ENCODE measurements at places on chromosomes 3 and 15.

GRCh38 chr3:122984650-122985049, 42.9 kb downstream of the SEMA5B start:
- DNase-seq: no peak

- DNase-seq: no peak
Observed at GRCh38 chr3:108218811-108219210, 3.4 kb downstream of the IFT57 start.

- no peak for DNase-seq
Observed at GRCh38 chr3:48984663-48985062, 5.4 kb upstream of the P4HTM start.

DNA sequence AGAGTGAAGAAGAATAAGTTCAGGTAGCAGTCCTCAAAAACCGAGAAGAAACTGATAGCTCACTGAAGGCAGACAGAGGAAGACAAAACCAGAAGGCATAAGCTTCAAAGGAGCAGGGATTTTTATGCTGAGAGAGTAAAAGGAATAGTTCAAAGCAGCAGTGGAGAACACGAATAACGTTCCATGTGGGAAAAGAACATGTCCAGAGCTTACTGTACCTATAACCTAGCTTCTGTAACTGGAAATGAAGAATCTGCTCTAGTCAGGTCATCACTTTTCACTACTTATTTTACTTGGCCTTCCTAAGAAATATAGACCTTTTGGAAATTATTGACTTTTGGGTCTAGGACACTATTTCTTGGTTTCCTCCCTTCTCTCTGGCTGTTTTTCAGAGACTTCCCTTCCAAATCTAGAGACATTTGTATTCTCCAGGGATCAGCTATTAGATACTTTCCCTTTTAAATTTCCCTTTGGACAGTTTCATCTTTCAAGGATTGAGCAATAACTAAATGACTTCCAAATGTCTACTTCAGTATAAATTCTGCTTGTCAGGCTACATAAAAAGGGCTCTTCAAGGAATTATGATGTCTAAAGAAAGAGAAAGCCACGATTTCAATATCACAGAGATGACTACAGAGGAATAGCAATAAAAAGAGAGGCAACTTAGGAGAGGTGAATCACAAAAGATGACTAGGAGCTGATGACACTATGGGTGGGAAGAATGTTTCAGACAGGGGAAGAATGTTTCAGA, 46.7 kb downstream of the UBE3A start:
- DNase-seq: no peak

GRCh38 chr3:24533561-24534193, 39.0 kb upstream of the THRB start:
- no peak for DNase-seq

DNA sequence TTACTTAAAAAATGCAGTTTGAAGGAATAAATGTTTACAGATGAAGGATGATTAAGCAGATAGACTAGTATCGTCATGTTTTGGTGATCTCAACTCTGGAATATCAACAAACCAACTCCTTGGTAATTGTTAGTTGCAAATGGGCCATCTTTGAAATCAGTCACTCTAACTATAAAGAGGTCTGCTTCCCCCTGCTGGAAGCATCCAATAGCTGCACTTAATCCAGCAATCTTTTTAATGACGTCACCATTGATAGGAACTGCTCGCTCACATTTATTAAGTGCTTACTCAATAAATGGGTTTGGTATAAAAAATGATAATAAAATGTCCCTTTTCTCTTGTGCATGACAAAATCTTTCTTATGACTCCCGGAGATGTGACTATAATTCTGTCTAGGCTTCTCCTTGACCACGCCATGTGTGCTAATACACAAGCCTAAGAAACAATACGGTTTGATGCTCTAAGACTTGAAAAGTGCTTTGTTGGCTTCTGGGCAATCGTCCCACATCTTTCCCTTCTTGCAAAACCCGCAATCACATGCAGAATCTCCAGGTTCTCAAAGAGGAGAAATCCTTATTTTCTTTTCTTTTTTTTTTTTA, 227.6 kb upstream of the POU1F1 start:
- peak; percentile 56 for DNase-seq

DNA sequence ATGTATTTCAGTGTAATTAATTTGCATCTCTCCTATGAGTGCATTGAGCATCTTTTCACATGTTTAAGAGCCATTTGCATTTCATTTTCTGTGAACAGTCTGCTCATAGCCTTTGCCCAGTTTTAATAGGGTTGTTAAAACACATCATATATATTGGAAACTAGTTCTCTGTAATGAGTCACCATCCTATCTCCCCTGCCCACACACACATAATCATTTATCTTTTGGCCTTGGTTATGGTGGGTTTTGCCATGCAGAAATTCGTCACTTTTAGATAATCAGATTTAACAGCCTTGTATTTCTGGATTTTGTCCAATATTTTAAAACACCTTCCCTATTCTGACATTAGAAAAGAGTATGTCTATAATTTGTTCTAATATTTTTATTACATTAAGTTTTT, 11.9 kb upstream of the CHRM5 start:
- DNase-seq: no peak

GRCh38 chr3:99586701-99587100, 51.7 kb upstream of the COL8A1 start:
- no peak for DNase-seq

DNA sequence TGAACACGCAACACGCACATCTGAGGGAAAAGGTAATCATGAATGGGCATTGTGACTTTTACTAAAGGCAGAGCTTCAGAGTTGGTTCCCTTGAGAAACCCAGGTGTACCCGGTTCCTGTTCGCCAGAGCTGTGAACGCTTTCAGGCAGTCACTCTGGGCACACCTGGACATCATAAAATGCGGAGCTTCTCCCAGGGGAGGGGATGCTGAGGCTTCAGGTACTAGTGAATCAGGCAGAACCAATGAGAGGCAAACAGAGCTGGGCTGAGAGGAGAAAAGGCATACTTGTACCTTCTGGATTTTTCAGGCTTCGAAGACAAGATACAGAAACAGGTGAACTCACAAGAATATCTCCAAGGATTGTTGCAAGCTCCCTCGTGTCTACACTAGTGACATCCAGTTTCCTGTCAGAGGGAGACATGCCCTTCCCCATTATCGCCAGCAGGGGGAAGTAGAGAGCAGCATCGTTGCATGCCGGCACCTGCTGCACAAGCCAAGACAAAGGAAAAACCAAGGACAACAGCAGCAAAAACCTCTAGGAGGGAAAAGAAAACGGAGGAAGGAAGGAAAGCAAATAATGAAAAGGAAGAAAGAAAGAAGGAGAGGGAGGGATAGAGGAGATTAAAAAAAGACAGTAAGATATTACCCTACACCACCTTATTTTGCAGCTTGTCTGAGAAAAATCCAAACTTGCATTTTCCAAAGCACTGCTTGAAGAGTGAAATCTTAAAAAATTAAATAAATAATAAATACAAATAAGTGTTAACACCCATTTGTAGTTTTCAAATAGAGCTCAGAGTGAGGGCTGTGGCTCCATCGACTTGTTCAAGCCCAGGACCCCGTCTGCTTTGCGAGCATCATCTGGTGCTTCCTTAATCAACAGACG, 2.0 kb downstream of the AHSG start:
- DNase-seq: peak; percentile 79

DNA sequence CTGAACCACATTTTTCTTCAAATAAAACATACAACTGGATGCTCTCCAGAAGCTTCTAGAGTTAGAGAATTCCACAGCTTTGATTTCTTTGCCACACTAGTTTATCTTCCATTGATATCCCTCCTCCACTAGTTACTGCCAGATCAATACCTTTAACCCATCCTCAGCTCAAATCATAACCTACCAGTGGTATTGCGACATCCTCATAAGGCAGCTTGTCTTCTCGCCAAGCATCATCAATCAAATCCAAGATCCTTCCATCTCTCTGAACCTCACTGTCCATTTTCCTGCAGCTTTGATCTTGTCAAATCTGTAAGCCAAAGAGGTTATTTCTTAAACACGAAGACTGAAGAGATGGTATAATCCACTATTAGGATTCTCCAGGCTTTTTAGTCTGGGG, 3.2 kb downstream of the ANAPC13 start:
- DNase-seq: no peak

GRCh38 chr15:65289261-65289854, 2.7 kb upstream of the PARP16 start:
- DNase-seq: no peak

DNA sequence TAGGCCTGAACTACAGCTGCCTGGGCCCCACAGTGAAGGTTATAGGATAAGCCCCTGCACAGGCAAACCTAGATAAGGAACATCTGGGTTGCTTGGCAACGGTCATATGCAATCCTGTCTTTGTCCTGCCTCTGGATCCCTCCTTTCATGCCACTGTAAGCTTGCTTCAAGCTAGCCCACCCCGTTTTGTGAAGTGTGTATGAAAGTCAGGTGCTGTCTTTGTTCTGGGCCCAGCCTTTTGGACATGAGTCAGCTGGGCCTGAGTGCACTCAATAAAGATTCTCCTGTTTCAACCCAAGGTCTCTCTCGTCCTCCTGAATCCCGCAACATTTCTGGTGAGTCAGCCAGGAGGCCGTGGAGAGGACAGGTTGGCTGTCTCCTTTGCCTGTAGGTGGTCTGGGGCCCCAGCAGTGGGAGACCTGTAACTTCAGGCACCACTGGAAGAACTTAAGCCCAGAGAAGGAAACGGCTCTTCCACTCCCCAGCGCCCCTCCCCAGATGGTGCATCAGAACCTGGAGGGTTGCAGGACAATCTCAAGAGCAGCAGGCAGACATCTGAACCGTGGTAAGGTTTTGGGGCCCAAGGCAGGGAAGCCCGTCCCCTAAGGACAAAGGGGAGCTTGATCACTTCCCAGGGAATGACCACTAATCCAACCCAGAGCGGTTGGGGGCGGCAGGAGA, 8.3 kb upstream of the SLC9C1 start:
- no peak for DNase-seq

- peak; percentile 42 for DNase-seq
Observed at GRCh38 chr3:79297245-79297960, 470.4 kb downstream of the ROBO1 start.

- no peak for DNase-seq
Observed at GRCh38 chr15:70566989-70567388, 196.4 kb downstream of the UACA start.

- DNase-seq: peak; percentile 85
Observed at GRCh38 chr3:197023241-197023997, 6.2 kb downstream of the MELTF start.

GRCh38 chr15:45094358-45094730, 19.6 kb downstream of the DUOX2 start:
- no peak for DNase-seq

GRCh38 chr3:184345317-184346144, 8.1 kb downstream of the FAM131A start:
- peak; percentile 64 for DNase-seq

GRCh38 chr3:169002689-169003088, 660.8 kb downstream of the MECOM start:
- DNase-seq: peak; percentile 100

DNA sequence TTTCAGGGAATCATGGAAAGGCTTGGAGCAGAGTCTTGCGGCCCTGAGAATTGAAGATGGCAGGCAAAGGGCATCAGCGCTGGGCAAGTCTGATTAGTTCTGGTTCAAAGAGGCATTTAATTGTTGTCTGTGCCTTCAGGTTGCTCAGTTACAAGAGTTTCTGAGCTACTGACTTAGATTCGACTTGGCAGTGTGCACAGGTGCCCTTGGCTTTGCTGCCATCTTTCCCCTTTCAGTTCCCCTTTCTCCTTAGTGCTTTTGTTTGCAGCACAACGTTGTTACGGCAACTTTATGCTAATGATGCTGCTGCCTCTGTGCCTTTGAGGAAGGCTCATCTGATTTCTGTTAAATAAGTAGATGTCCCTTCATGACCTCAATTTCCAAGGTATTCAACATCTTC, 12.5 kb downstream of the P2RY14 start:
- DNase-seq: no peak

- DNase-seq: no peak
Observed at GRCh38 chr15:80487839-80488390, 83.7 kb downstream of the ARNT2 start.

- DNase-seq: peak; percentile 53
Observed at GRCh38 chr3:71166339-71167240, 416.9 kb downstream of the FOXP1 start.

GRCh38 chr15:90871139-90871715, 2.8 kb downstream of the FURIN start:
- DNase-seq: no peak

- DNase-seq: no peak
Observed at GRCh38 chr15:40115670-40116093, 7.0 kb upstream of the BMF start.

- no peak for DNase-seq
Observed at GRCh38 chr15:69319384-69320375, 21.0 kb downstream of the PAQR5 start.

DNA sequence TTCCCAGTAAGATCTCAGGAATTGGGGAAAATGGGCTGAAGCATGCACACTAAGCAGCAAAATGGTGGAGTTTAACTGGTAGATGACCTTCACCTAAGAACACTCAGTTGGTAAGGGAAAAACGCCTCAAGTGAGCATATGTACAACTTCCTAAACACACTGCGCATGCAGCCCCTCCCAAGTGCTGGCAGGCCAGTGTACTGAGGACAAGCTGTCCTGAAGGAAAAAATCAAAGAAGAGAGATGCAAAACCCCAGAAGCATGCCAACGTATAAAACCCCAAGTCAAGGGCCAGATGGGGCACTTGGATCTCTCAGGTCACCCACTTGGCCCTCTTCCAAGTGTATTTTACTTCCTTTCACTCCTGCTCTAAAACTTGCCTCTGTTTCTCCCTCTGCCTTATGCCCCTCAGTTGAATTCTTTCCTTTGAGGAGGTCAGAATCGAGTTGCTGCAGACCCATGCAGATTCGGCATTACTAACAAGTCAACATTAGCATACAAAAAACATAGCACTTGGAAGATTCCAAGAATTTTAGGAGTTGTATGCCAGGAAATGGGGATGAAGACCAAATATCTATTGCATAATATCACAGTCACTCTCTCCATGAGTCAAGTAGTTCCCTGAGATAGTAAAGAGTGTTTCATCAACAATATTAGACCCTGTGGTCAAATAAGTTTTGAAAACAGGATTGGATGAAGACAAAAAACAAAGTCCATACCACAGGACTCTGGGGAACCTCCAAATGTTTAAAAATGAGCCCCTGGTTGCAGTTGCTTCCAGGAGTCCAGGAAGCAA, 10.8 kb upstream of the FYCO1 start:
- no peak for DNase-seq

DNA sequence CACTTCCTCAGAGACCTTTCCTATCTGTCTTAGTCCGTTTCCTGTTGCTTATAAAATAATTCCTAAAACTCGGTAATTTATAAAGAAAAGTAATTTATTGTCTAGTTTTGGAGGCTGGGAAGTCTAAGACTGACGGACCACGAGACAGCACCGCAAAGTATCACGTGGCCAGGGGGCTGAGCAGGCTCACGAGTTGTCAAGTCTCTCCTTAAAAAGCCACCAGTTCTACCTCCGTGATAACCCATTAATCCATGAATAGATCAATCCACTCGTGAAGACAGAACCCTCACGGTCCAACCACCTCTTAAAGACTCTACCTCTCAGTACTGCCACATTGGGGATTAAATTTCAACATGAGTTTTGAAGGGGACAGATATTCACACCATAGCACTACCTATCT, 821 bp downstream of the LINS1 start:
- no peak for DNase-seq
